ENCODE measurements at places on chromosomes 3 and 15.

- peak; percentile 13 for DNase-seq
Observed at GRCh38 chr3:159632128-159632527, 356.5 kb upstream of the IL12A start.

GRCh38 chr3:134312072-134312872, 61.6 kb upstream of the RYK start:
- peak; percentile 67 for DNase-seq

DNA sequence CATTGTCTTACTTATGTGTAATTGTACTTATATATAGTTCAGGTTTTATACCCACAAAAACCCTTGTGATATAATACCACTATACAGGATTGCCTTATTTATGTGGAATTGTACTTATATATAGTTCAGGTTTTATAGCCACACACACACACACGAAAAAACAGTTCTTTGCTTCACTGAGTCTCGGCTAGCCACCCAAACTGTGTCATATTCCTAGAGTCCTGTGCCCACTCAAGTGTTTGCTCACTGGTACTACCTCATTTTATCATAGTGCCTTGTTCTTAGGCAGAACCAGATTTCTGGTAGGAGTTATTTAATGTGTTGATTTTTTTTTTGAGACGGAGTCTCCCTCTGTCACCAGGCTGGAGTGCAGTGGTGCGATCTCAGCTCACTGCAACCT, 12.5 kb downstream of the RASA2 start:
- no peak for DNase-seq

DNA sequence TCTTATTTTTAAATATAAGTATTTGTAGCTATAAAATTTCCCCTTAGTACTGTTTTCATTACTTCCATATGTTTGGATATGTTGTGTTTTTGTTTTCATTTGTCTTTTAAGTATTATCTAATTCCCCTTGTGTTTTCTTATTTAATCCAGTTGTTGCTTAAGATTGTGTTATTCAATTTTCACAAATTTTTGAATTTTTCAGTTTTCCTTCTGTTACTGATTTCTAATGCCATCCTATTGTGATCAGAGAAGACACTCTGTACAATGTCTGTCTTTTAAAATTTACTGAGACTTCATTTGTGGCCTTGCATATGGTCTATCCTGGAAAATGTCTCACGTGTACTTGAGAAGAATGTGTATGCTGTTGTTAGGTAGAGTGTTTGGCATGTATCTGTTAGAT, 795.6 kb upstream of the CFAP20DC start:
- DNase-seq: no peak

GRCh38 chr3:44226573-44226972, 15.1 kb upstream of the TOPAZ1 start:
- no peak for DNase-seq

GRCh38 chr15:41486286-41486685, 7.4 kb upstream of the ITPKA start:
- DNase-seq: peak; percentile 34

DNA sequence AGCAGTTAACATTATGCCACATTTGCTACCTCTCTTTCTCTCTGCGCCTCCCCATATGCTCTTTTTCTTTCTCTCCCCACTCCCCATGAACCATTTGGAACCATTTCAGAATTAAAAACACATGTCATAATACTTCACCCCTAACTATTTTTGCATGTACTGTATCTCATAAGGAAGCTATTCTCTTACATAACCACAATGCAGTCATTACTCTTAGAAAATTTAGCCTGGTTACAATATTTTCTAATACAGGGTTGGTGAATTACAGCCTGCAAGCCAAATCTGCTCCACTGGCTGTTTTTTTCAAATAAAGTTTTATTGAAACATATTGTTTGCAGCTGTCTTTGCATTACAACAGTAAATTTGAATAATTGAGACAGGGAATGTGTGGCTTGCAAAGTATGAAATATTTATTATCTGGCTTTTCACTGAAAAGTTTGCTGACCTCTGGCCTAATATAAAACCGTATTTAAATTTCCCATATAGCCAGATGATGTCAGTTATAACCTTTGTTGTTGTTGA, 62.8 kb downstream of the SGO1 start:
- no peak for DNase-seq

DNA sequence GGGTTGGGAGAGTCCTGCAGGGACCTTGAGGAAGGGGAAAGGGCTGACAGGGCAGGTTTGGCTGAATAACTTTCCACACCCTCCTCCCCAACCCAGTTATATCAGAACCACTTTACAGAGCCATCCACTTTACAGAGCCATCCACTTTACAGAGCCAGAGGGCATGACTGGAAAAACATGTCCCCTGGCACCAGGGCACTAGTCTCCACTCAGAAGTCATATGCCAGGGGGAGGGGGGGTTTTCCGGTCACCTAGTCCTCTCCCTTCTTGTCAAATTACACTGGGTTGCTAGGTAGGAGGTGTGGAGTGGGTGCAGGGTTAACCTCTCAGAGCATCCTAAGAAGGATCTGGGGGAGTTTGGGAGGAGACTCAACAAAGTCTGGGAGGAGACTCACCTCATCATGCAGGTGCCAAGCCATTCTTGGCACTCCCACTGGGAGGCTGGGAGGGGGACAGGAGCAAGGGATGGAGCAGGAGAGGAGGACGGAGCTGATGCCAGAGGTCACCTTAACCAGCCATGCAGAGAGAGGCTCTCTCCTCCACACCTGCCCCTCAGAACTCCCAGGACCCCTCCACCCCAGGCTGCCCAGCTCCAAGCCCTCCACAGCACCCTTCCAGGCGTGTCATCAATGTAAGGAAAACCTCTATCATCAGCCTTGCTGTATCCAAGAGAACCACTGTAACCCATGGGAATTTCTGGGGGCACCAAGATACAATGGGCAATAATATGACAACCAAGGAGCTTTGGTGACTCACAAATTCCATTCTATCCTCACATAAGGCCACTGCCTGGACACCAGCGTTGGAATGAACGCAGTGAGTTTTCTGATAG, 1.7 kb downstream of the LRRC2 start:
- no peak for DNase-seq

- peak; percentile 80 for DNase-seq
Observed at GRCh38 chr3:149489060-149489690, 14.7 kb downstream of the TM4SF4 start.

DNA sequence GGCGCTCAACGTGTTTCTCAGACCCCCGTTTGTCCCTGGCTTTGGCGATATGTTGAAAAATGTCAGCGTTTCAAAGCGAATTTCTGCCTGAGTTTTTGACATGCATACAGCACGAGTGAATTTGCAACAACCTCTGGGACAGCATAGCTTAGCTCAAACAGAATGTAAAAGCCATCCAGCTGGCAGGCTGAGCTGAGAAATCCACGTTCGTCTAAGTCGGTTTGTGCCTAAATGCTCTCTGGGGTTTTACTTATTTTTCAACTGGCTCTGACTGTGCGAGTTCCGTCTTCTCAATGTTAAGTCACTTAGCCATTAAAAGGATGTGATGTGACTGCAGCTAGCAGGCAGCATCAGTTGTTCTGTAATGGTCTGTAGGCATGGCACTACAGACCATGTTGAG, 243.5 kb upstream of the SLCO3A1 start:
- DNase-seq: no peak

DNA sequence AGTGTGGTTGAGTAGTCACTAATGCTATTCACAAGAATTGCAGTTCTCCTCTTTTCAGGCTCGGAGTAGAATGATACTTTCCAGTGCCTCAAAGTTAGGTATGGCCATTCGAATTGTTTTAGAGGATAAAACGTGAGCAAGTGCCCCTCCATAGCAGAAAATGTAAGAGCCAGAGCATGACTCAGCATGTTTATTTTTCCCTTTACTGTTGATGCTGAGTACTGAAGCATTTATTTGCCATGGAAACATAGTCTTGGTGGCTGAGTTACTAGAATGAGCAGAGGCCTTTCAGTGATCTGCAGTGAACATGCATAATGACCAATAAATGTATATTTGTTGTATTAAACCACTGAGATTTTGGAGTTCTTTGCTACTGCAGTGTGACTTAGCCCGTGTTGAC, 540.6 kb downstream of the NLGN1 start:
- peak; percentile 53 for DNase-seq

DNA sequence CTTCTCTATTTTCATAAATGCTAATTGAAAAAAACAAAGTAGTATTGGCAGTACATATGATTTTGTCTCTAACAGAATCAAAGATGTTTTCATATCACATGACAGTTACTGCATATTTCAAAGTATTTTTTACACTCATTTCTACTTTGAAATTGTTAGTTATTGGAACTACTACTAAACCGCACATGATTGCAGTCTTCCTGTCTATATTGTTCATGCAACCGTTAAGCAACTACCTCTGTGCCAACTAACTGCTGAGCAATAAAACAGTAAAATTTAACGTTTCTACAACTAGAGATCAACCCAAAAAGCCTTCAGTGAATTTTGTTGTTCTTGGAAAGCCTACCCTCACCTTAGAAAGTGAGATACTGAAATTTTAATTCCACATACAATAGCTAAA, 64.2 kb downstream of the DMXL2 start:
- no peak for DNase-seq

DNA sequence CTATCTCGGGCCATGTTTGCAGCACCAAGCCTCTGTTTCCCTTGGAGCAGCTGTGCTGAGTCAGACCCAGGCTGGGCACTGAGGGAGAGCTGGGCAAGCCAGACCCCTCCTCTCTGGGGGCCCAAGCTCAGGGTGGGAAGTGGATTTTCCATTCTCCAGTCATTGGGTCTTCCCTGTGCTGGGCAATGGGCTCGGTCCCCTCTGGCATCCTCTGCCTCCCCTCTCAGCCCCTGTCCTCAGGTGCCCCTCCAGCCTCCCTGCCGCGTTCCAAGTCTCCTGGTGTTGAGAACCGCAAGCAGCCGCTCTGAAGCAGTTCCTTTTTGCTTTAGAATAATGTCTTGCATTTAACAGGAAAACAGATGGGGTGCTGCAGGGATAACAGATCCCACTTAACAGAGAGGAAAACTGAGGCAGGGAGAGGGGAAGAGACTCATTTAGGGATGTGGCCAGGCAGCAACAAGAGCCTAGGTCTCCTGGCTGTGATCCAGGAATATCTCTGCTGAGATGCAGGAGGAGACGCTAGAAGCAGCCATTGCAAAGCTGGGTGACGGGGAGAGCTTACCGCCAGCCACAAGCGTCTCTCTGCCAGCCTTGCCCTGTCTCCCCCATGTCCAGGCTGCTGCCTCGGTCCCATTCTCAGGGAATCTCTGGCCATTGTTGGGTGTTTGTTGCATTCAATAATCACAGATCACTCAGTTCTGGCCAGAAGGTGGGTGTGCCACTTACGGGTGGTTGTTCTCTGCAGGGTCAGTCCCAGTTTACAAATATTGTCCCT, 1.2 kb downstream of the RHO start:
- DNase-seq: no peak

Measured in GM23338 (cell line).